Fibroblast of lung (primary cell): ENCODE measurements at places on chromosomes 5 and 9. TPM values are rescaled to one million over a fixed set of nuclear protein-coding genes. Genes with fewer than 3 reads are reported as not detected.

DNA sequence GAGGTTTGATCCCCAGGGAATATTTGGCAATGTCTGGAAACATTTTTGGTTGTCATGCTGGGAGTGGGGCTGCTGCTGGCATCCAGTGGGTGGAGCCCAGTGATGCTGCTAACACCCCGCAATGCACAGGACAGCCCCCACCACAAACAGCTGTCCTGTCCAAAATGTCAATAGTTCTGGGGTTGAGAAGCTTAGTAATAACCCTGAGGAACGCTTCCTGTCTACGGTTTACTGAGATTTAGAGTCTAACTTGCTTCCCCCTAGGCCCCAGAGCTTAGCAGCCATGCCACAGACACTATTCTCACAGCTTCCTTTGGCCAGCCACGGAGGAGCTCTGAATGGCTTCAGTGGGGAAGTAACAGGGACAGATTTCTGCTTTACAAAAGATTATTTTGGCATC lies 66.5 kb downstream of the MSX2 start:
- no peak for DNase-seq

GRCh38 chr5:45779874-45780671 lies 83.9 kb upstream of the HCN1 start:
- DNase-seq: no peak

DNA sequence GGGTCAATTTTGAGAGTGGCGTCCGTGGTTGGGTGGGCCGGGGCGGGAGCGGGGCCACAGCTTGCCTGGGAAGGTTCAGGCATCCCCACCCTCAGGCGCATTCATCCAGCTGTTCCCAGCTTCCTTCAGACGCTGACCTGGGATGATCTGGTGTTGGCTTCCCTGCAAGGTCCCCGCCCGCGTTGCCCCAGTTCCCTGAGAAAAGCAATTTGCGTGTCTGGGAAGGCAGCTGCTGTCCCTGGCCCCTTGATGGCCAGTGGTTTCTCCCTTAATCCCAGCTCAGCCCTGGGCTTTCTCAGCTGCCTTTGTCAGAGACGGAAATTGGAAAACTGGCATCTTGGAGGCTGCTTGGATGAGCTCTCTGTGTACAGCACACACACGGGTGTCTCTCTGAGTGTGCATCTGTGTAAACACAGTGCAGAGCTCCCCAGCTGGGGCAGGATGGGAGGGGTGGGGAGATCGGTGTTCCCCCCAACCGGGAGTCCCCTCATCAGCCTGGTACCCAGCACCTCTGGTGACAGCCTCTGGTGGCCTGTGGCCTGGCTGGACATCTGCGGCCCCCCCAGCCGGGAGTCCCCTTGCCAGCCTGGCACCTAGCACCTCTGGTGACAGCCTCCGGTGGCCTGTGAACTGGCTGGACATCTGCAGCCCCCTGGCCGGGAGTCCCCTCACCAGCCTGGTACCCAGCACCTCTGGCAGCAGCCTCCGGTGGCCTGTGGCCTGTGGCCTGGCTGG lies 94.0 kb downstream of the COL5A1 start:
- peak; percentile 69 for DNase-seq

- DNase-seq: no peak
Observed at GRCh38 chr9:33163433-33164137, 3.6 kb downstream of the B4GALT1 start.

- peak; percentile 21 for DNase-seq
Observed at GRCh38 chr5:123585871-123586270, 73.9 kb downstream of the CSNK1G3 start.

DNA sequence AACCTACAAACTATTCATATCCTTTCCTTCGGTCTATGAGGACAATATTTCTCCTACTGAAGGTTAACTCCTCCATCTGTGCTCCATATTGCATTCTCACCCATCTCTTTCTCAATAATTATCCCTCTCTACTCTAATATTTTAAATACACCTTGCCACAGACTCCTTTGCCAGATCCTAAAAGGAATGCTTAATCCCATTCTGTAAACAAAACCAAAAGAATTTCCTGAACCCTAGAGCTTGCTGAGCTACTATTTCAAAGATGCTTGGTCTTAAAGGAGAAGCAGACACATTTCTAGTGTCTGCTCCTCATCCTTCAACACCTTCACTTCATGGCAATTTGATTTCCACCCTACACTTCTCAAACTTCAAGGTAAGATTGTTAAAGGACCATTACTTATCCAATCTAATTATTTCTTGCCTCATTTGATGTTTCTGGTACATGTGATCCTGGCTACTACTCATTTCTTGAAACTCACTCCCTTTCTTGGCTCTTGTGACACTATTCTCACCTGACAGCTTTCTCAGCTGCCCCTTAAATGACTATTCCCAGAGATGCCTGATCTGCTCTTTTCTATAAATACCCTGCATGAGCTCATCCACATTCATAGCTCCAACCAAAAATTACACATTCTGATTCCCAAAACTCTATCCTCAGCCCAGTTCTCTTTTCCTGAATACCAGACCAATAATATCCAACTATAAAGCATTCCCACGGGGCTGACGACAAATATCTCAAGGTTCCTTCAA lies 20.2 kb downstream of the HOMER1 start:
- DNase-seq: no peak

- DNase-seq: no peak
Observed at GRCh38 chr9:108722396-108722795, 133.4 kb downstream of the ACTL7B start.

DNA sequence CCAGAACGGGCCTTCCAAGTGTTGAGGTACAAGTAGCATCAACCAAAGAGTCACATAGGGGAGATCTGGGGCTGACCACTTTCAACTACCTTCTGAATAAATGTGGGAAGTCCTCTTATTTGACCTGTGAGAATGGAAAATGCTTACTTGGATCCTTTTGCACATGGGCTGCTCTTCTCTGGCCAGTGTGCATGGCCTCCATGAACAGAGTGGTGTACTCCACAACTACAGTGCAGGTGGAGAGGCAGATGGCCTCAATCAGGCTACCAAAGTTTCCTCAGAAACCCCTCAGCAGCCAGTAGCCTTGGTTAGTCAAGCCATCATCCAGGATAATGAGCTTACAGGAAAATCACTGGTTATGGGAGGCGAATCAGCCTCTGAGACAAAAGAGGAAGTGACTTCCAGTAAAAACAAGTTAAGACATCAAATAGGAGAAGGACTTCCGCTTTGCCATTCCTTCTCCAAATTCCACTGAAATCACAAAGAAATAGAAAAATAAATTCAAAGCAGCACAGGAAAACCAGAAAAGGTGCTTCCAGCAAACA lies 18.3 kb upstream of the FCHO2 start:
- no peak for DNase-seq

DNA sequence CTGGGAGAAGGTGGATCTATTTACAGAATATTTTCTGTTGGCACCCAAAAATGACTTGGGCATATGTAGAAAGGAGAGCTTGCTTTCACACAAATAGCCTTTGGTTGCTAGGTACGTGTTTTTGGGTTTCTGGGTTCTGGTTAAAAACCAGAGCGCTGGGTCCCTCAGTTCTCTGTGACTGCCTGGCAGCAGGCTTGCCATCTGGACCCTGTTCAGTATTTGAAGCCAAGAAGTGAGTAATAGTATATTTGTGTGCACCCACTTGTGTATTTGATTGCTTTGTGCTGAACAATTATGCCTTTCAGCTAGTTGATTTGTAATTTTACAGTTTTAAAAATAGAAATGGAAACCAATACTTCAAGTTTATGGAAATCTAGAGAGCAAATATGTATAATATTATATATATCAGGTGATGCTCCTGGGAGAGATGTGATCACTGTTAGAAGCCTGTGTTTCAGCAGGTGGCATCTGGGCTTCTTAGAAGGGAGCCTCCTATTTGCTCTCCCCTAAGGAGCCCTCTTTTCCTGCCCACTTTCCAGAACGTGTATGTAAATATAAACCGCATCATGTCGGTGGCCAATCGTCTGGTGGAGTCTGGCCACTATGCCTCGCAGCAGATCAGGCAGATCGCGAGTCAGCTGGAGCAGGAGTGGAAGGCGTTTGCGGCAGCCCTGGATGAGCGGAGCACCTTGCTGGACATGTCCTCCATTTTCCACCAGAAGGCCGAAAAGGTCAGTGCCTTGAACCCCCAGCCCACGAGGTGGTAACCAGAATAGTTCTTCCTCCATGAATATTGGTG lies 153.6 kb downstream of the TRIO start:
- DNase-seq: peak; percentile 42

- DNase-seq: peak; percentile 72
Observed at GRCh38 chr5:165457859-165458481, 1952.6 kb downstream of the MAT2B start.

- DNase-seq: no peak
Observed at GRCh38 chr5:79564798-79565279, 47.4 kb upstream of the TENT2 start.

DNA sequence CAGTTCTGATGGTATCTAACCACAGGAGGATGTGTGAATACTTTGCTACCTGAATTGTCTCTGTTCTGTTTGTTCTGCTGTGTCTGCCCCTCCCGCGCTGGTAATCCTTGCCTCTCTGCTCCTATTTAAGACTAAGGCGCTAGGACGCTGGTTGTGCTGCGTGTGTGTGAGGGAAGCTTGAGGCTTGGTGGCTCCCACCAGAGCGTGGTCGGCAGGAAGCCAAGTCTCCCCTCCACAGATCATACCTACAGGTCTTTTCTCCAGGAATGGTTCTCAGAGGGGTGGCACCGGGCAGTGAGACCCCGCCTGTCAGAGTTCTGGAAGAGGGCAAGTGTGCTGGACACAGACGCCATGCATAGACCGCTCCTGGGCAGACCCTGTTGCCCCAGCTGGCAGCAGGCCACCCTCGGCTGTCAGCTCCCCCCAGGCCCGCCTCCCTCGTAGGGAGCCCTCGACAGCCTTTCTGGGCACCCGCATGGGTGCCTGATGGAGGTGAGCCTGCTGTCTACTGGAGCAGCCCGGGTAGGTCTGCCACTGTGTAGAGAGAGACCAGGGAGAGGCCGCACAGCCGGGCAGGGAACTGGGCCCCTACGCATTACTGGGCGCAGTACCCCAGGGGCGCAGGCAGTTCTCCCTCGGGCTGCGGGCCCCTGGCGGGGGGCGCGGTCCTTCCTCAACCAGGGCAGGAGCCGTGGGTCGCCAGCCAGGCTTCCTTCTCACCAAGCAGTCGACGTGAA lies 53.4 kb upstream of the ROR2 start:
- DNase-seq: no peak

- no peak for DNase-seq
Observed at GRCh38 chr5:98050583-98050982, 722.9 kb upstream of the RGMB start.

GRCh38 chr5:164832516-164832915 lies 1327.1 kb downstream of the MAT2B start:
- no peak for DNase-seq

DNA sequence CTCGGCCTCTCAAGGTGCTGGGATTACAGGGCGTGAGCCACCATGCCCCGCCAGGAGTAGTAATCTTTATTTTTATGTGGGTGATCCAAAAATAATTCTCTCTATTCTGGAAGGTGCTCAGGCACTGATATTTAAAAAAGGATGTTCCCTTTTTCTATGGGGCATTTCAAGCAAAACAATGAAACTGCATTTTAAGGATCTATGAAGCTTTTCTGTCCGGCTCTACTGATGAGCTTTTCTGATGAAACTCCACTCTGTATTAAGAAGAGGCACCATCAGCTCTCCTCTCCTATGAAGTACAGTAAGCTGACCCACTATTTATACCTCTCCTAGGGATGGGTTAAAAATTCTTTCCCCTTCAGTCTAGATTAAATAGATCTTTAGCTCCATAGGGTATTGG lies 7.4 kb downstream of the ADAM19 start:
- DNase-seq: no peak

- DNase-seq: no peak
Observed at GRCh38 chr5:169097374-169098326, 203.3 kb downstream of the SLIT3 start.

GRCh38 chr5:154196955-154197652 lies 6.6 kb downstream of the GALNT10 start:
- DNase-seq: peak; percentile 79

- no peak for DNase-seq
Observed at GRCh38 chr9:34629491-34629808, 584 bp upstream of the ARID3C start.

- DNase-seq: no peak
Observed at GRCh38 chr9:123757547-123757946, 172.4 kb downstream of the DENND1A start.

- peak; percentile 57 for DNase-seq
Observed at GRCh38 chr9:137506702-137507171, 43.5 kb downstream of the PNPLA7 start.

- no peak for DNase-seq
Observed at GRCh38 chr9:85713897-85714296, 27.9 kb downstream of the AGTPBP1 start.

DNA sequence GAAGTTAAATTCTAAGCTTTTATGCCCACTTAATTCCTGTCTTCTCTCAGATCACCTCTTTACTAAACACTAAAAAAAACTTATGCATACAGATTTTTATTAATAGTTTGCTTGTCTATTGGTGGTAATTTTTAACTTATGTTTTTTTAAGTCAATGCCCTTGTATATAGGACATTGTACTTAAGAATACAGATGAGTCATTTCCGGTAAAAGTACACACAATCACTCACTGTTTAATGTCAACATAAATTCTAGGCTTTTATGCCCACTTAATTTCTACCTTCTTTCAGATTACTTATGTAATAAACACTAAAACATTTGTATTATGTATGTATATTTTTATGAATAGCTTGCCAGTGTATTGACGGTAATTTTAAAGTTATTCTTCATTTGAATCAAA lies 872.8 kb upstream of the CDH9 start:
- no peak for DNase-seq

GRCh38 chr9:136048560-136049411 lies 46.3 kb downstream of the NACC2 start:
- DNase-seq: no peak

DNA sequence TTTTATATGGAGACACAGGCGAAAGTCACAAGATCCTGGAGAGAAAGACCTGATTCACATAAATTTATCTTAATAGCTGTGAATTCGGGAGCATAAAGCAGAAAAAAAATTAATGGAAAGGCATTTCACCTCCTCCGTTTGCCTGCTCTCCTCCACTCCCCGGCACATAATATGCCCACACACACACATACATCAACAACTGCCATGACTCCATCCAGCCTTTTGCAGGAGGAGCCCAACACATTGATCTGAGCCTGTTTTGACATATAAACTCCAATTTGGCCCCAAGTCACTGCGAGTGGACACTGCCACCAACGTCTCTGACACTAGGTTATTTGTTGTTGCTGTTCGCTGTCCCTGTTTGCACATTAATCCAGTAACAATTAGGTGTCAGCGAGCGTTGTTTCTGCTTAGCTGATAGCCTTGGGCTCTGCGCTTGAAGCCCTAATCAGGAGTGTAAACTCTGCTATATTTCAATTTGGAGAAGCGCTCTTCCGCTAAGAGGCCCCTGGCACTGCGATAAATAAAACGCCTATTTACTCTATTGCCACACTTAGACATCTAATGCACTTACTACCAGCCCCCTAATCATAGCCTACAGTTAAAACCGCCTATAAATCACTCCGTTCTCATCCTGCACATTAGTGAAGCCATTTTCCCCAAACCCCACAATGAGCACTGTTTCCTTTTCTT lies 195.8 kb upstream of the TBCA start:
- no peak for DNase-seq

The PDGFRB gene
- 151 and 231 TPM in 2 replicates for total RNA-seq

The SHOC1 gene
- under 0.01 TPM in 2 replicates for total RNA-seq

The DNAI1 gene
- not detected in 2 replicates for total RNA-seq

The PAXX gene
- 13.7 and 14.9 TPM in 2 replicates for total RNA-seq

The GLIPR2 gene
- 40.0 and 47.8 TPM in 2 replicates for total RNA-seq

The ATP10B gene
- not detected in 2 replicates for total RNA-seq

The KIF2A gene
- total RNA-seq: 50.1 and 59.3 TPM in 2 replicates

The AP3B1 gene
- 50.5 and 56.2 TPM in 2 replicates for total RNA-seq

The NCS1 gene
- 37.5 and 52.0 TPM in 2 replicates for total RNA-seq

The LVRN gene
- total RNA-seq: 0.17 and 0.26 TPM in 2 replicates

The ACTBL2 gene
- total RNA-seq: under 0.01 TPM in 1 of 2 replicates, not detected in the other
